ENCODE measurements at places on chromosomes 3 and 15. TPM values are rescaled to one million over a fixed set of nuclear protein-coding genes. Genes with fewer than 3 reads are reported as not detected.

The DALRD3 gene
- total RNA-seq, result 65.9 TPM

The LRRC2 gene
- total RNA-seq, result 3.3 TPM

The RBMS3 gene
- 9.4 TPM for total RNA-seq

DNA sequence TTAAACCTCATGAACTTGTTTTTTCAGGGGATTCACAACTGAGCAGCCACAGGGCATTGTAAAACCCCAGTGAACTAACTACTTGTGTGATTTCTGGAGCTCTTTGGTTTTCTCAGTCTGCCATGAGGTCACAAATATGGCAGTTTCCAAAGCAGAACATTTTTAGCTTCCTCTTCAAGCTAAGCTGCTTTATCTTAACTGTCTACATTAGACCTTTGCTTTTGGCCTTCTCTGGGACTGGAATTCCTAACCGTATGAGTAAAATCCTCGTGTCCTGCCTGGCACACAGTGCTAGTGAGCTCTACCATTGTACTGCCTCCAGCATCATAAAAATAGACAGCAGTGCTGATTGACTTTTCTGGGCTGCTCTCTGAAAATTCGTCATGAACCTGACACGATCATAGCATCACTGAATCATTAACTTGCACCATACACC is 22.1 kb downstream of the CDIN1 start:
- no peak for DNase-seq

- no peak for DNase-seq
These were observed 200.1 kb downstream of the FAM43A start for GRCh38 chr3:194885766-194886165.

DNA sequence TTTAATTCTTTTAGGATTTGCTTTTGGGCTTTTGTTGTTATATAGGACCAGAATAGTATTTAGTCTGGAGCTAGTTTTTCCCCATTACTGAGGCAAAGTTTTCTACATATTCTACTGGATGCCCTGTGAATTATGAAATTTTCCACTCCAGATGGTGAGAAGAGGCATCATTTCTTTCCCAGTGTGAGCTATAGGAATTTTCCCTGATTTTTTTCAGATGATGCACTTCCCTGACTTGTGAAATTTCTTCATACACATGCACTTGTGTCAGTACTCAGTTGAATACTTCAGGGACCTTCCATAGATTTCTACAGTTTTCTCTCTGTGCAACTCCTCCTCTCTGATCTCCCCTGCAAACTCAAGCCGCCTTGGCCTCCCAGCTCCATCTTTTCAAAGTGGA is 73.7 kb upstream of the SLCO2A1 start:
- DNase-seq, result no peak

DNA sequence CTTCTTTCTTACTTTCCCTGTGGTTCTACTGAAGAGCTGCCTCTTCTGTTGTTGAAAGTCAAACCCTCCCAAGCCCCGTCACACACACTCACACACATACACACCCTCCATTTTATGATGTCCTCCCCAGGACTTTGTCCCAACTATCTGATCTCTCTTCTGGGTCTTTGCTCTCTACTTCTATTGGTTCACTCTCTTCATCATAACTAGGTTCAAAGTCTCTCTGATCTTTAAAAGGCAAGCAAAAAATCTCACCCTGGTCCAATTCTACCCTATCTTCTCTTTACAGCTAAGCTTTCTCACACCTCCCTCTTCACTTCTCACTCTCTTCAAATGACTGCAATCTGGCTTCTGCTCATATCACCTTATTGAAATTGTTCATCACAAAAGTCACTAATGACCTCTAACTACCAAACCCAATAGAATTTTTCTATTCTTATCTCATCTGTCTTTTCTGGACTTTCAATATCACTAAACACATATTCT is 34.8 kb downstream of the LRRFIP2 start:
- no peak for DNase-seq

- peak; percentile 48 for DNase-seq
These were observed 36.5 kb downstream of the ITGB5 start for GRCh38 chr3:124850633-124851032.

DNA sequence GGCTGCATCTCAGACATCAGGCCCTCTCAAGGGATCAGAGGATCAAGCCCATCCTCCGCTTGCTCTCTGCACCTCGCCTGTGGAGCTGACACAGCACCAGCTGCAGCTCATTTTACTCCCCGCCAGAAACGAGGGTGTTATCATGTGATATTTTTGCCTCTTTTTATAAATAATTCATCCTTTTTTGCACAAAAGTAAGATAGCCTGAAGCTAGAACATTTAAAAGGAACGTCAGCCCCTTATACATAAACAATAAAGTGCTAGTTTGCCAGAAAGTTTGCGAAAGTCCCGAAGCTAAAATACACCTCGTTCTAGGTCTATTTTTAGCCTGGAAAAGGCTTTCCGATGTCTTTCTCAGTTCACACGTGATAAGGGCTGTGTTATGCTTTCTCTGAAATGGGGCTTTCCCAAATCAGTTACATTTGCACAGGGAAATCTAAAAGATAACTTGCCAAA is 9.6 kb upstream of the FAM174B start:
- DNase-seq, result no peak

DNA sequence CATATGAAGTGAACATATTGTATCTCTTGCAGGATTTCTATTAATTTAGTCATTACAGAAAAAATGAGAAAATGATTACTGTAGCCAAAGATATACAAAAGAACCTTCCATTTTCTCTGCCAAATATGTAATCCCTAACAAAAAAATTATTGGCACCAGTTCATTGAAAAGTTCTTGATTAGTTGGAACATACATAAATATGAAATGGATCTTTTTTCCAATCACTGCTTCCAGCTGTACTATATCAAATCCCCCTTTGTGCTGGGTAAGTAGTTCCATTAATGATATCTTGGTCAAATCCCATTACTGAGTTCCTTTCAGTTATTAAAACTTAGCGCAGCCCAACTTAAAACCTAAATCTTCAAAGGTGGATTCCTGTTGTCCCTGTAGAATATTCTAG is 263.8 kb downstream of the SLC9A9 start:
- no peak for DNase-seq

DNA sequence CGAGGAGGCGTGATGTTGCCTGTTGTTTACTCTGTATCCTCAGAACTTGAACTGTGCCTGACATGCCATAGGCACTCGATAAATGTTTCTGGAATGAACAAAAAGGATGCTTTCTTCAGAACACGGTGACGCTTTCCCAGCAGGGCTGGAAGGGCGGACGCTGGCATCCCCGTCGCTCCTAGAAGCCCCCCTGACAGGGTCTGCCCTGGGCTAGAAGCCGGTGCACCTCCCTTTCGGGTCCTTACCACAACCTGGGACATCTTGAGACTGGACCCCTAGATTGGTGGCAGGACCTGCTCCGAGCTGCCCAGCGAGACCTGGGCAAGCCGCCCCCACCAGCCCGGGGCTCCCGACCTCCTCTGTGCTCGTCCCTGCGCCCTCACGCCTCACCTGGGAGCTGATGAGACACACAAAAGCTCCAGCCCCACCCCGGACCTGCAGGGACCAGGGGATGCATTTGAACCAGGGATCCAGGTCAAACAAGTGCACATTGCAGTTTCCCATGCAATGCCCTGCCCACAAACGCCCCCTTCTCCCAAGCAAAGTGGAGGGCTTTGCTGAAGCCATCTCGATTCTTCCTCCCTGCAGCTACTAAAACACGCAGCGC is 131.2 kb upstream of the MEF2A start:
- DNase-seq, result no peak

- DNase-seq, result no peak
These were observed 32.0 kb upstream of the CASR start for GRCh38 chr3:122151480-122151879.

Data from H7 (cell line).